Putamen (tissue), 1 donor: ENCODE measurements at places on chromosomes 7 and 10.
A peak's percentile ranks its signal among the peaks of the same experiment; 100 is the strongest.

DNA sequence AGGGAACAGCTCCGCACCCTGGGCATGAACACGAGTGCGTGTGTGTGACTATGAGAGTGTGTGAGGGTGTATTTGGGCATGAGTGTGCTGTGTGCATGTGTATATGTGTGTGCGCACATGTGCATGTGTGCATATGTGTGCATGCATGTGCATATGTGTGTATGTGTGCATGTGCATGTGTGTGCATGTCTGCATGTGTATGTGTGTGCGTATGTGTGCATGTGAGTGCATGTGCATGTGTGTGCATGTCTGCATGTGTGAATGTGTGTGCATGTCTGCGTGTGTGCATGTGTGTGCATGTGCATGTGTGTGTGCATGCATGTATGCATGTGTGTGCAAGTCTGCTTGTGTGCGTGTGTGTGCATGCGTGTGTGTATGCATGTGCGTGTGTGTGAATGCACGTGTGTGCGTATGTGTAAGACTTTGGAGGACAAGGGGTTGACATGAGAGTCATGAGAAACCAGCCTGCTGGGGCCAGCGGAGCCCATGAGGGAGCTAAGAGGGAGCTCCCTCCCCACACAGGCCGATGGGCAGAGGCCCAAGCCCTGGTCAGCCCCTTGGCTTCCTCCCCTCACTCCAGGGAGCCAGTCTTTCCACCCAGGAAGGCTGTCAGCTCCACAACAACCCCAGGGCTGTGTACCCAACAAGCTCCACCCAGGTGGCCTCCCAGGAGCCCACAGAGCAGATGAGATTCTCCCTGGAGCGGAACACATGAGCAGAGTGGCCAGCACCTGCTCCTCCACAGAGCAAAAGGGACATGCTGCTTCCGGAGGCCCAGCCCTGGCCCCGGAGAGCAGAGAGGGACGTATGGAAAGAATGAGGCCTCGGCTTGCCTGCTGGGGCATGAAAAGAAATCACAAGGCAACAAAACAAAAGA, 142.5 kb upstream of the PPP2R2D start:
- DNase-seq: no peak

DNA sequence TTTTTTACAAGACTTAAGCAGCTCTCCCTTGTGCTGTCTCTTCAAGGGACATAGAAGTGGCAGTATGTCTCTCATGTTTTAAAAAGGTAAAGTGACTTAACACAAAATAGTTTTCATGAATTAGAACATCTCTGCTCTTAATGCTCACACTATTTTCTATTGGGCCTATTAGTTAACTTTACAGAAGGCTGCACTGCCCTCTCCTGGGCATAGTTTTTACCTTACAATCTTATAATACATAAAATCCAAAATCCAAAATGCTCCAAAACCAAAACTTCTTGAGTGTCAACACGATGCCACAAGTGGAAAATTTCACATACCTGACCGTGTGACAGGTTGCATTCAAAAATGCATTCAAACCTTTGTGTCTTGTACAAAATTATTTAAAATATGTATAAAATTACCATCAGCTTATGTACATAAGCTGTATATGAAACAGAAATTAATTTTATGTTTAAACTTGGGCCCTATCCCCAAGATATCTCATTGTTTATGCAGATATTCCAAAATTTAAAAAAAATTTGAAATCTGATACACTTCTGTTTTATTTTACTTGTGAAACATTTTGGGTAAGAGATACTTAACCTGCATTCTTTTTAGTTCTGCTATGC, 25.8 kb downstream of the TES start:
- DNase-seq: peak; percentile 32

DNA sequence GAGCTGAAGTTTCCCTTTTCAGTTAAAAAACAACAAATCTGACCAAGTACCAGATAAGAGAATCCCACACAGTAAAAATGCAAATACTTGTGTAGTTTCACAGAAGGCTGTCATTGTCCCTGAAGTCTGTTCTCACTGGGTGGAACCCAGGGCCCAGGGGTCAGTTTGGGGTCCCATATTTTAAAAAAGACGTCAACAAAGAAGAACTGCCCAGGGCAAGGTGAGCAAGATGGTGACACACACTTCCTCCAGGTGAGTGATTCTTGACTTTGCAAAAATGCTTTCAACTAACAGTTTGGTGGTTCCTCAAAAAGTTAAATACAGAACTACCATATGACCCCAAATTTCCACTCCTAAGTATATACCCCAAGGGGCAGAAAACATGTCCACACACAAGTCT, 36.8 kb downstream of the PDIA4 start:
- no peak for DNase-seq

DNA sequence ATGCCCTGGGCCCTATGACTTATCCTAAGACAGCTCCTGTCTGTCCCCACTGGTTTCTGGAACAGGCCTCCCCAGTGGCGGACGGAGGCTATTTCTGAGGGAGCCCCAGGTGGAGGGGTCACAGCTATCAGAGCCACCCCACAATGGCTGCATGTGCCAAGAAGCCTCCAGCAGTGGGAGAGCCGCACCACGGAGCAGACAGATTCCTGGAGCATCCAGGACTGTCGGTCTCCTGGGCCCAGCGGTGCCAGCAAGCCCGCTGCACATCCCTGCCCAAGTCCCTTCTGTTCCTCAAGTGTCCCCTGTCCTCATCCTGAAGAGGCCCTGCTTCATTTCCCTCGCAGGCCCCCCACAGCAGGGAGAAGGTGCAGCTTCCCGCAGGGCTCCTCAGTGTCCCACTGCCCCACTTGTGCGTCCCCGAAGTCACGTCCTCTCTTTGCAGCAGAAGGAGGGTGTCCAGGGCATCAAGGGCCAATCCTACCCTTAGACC, 193.0 kb upstream of the SHH start:
- DNase-seq: no peak

DNA sequence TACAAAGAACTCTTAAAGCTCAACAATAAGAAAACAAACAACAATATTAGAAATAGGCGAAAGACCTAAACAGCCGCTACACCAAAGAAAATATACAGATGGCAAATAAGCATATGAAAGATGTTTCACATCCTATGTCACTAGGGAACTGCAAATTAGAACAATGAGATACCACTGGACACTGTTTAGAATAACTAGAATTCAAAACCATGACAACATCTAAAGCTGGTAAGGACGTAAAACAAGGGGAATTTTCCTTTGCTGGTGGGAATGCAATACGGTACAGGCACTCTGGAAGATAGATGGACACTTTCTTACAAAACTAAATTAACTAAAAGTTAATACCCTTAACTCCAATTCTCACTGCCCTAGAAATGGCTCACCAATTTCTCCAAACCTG, 44.5 kb downstream of the THSD7A start:
- no peak for DNase-seq

GRCh38 chr10:86586516-86586915, 64.9 kb upstream of the WAPL start:
- peak; percentile 52 for DNase-seq

DNA sequence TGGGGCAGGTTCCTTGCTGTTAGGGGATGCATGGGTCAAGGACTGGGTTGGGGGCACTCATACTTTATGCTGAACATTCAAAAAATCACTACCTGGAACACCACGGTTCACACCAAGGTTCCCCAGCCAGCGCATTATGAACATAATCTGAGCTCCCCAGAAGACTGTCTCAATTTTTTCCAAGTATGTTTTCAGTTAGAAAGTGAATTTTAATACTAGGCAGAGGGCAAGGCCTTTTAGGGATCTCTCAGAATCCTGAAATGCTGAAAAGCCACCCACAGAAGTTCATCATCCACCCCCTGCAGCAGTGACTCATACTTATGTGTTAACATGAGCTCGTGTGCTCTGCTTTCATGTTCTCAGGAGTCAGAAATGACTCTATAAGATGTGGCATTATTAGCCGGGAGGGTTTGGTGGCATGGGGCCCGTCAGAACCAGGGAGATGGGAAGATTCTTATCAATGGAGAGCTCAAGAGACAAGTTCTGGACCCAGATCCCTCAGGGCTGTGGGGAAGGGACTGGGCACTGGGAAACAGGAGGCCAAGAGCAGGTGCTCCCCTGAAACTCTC, 185.2 kb upstream of the ITGB1 start:
- peak; percentile 80 for DNase-seq

- no peak for DNase-seq
These were observed 13.0 kb downstream of the AIFM2 start for GRCh38 chr10:70119623-70120022.

DNA sequence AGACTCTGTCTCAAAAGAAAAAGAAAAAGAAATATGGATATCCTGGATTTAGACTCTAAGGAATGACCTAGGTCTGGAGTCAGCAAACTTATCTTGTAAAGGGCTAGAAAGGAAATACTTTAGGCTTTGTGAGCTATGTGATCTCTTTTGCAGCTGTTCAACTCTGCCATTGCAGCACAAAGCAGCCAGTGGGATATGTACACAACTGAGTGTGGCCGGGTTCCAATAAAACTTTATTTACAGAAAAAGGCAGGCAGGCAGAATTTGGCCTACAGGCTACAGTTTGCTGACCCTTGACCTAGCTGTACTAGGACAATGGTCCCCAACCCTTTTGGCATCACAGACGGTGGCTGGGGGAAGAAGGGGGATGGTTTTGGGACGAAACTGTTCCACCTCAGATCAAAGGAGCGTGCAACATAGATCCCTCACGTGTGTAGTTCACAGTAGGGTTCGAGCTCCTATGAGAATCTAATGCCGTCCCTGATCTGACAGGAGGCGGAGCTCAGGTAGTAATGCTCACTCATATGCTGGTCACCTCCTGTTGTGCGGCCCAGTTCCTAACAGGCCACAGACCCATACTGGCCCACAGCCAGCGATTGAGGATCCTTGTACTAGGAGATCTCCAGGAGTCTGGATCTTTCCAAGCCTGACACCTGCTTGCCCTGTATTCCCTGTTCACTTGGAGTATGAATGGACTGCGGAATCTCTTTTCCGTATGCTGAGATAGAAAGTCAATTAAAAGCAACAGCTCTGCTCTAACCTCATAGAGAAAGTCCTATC, 63.0 kb downstream of the CUL1 start:
- no peak for DNase-seq

DNA sequence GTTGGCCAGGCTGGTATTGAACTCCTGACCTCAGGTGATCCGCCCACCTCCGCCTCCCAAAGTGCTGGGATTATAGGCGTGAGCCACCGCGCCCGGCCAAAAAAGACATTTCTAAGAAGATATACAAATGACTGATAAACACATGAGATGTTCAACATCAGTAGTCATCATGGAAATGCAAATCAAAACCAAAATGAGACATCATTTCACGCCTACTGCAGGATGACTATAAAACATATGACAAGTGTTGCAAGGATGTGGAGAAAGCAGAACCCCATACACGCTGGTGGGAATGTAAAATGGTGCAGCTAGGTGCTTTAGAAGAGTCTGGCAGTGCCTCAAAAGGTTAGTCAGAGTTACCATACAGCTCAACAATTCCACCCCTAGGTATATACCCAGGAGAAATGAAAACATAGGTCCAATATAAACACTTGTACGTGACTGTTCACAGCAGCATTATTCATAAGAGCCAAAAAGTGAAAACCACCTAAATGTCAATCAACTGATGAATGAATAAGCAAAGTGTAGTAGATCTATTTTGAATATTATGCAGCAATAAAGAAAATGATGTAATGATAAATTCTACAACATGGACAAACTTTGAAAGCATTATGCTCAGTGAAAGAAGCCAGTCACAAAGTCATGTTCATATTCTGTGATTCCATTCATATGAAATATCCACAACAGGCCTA, 24.5 kb downstream of the TMEM209 start:
- peak; percentile 13 for DNase-seq

- no peak for DNase-seq
These were observed 346.9 kb downstream of the RNLS start for GRCh38 chr10:88236121-88236743.

- no peak for DNase-seq
These were observed 44.6 kb downstream of the VWA2 start for GRCh38 chr10:114283535-114284234.

DNA sequence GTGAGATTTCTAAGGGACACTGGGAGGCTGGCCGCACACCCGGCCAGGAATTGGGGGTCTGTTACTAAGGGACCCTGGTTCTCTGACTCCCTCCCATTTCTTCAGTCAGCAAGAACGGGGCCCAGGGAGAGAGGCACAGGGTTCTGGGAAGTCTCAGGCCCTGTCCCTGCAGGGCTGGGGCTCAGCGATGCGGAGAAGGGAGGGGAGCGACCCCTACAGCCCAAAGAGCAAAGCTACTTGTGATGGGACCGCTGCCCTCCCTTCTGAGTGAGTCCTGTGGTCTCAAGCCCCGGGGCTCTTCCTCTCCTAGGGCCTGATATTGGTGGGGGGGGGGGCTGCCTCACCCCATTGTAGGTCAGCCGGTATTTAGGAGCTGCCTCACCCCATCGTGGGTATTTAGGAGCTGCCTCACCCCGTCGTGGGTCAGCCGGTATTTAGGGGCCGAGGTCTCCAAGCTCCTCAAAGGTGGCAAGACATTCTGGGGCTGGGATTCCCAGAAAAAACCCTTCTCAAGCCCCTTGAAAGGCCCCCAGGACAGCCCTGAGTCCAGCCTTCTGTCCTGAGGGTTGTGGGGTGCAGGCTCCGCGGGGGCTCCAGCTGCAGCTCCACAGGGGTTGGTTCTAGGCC, 16.9 kb upstream of the NKX6-2 start:
- no peak for DNase-seq

DNA sequence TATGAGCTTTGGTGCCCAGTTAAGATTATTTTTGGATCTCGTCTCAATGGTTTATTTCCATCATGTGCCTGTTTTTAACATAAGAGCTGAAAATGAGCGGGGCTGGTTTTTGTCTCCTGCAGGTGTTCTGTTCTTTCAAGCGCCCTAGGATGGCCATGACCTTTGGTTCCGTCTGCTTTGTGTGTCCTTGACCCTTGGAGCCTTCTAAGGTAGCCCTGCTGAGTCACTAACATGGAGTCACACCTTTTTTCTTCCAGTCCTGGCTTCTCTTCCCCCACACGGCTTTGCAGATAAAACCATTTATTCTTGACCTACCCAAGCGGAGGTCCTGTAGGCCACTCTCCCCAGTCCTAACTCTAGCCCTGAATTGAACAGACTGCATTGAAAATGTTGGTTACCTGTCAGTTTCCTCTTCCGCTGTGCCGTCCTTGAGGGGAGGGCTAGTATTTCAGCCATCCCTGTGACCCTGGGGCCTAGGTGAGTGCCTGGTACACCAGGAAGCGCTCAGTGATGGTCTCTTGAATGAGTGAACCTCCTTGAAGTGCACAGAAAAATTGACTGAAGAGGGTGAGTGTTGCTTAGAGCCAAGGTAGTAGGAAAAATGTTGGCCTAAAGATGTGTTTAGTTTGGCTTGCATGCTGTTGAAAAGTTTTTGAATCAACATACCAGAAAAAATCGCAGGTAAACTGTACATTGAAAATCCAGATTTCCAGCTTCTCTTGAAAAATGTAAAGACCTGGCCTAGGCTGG, 48.0 kb downstream of the CAMK1D start:
- DNase-seq: no peak

DNA sequence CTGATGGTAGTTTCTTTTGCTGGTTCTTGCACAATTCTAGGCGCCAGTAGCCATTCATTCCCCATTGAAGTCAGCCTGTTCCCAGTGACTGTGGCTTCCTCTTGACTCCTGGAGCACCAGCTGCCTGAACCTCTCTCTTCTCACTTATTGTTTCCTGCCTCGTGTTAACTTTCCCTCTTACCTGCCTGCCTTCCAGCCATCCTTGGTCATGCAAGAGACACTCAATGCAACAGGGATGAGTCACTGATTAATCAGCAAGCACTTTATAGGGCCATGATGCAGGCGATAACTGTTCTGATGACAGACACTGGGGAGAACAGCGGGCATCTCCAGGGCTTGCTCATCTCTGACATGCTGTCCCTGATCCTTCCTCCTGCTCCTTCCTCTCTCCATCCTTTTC, 122.0 kb downstream of the PLCE1 start:
- DNase-seq: no peak
